ENCODE measurements at places on chromosomes 4 and X.

- peaks cover 15% of the 10 kb centered on the region for H3K36me3 ChIP-seq
- no peak for DNase-seq
- no peak overlapping the region for H3K27ac ChIP-seq
- H3K27me3 ChIP-seq = no peaks in the 10 kb centered on the region
- H3K4me3 ChIP-seq = no peak overlapping the region
- no peaks in the 10 kb centered on the region for H3K4me1 ChIP-seq
Measured at GRCh38 chr4:143178923-143179322, 5.8 kb upstream of the USP38 start.

DNA sequence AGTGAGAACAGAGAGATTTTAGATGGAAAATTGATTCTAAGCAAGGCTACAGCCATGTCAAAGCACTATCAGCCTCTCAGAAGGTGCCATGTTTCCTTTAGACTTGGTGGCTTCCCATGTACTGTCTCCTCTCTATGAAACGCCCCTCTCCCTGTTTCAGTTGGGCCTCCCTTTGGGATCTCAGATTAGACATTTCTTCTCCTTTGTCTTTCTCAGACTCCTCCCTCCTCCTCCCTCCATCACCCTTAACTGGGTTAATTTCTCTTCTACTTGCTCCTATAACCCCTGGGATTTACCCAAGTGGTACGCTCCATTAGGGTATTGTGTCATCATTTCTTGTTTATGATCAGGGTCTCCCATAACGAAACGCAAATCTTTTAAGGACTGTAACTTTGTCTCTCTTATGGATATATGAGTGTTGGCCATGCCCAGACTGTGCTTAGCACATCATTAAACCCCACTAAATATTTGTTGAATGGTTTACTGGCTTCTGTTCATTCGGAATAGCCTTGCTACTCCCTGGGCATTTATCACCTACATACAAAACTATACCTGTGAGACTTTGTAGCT is 106.8 kb downstream of the FAM9B start:
- H3K4me1 ChIP-seq = peaks cover 5% of the 10 kb centered on the region
- no peaks in the 10 kb centered on the region for H3K36me3 ChIP-seq
- H3K27ac ChIP-seq = no peak overlapping the region
- DNase-seq = no peak
- no peaks in the 10 kb centered on the region for H3K27me3 ChIP-seq

GRCh38 chr4:77921701-77922100 is 59.1 kb downstream of the MRPL1 start:
- peaks cover 17% of the 10 kb centered on the region for H3K36me3 ChIP-seq
- H3K27me3 ChIP-seq = peaks cover 2% of the 10 kb centered on the region
- peaks cover 25% of the 10 kb centered on the region for H3K4me1 ChIP-seq
- DNase-seq = no peak
- H3K27ac ChIP-seq = peak overlapping the region; percentile 95

- no peak overlapping the region for H3K27ac ChIP-seq
- no peaks in the 10 kb centered on the region for H3K4me1 ChIP-seq
Measured at GRCh38 chrX:28312965-28313364, 274.3 kb upstream of the IL1RAPL1 start.

- H3K4me3 ChIP-seq = no peak overlapping the region
- no peaks in the 10 kb centered on the region for H3K36me3 ChIP-seq
- DNase-seq = no peak
Measured at GRCh38 chr4:121324331-121324730, 56.5 kb downstream of the QRFPR start.
